ENCODE measurements at places on chromosomes 6 and 20. TPM values are rescaled to one million over a fixed set of nuclear protein-coding genes. Genes with fewer than 3 reads are reported as not detected.

The LGSN gene
- total RNA-seq: 4.8 TPM

The CSE1L gene
- 105 TPM for total RNA-seq

The PHACTR1 gene
- 0.05 TPM for total RNA-seq

The PTPN1 gene
- total RNA-seq: 33.9 TPM

The HLA-DRB5 gene
- total RNA-seq: not detected

The NOX3 gene
- not detected for total RNA-seq

The DLK2 gene
- total RNA-seq: 6.4 TPM

The LHFPL5 gene
- 0.13 TPM for total RNA-seq

The LZTS3 gene
- total RNA-seq: 2.7 TPM

The TRAPPC3L gene
- total RNA-seq: not detected

The RAET1L gene
- total RNA-seq: 0.58 TPM

The TMC2 gene
- total RNA-seq: not detected

The DCDC2 gene
- total RNA-seq: 3.7 TPM

The PKHD1 gene
- total RNA-seq: not detected

The MOG gene
- total RNA-seq: not detected

All from A549 treated with DMSO at 1 μM for 4 hours (cell line).